ENCODE measurements at places on chromosomes 4 and X.

DNA sequence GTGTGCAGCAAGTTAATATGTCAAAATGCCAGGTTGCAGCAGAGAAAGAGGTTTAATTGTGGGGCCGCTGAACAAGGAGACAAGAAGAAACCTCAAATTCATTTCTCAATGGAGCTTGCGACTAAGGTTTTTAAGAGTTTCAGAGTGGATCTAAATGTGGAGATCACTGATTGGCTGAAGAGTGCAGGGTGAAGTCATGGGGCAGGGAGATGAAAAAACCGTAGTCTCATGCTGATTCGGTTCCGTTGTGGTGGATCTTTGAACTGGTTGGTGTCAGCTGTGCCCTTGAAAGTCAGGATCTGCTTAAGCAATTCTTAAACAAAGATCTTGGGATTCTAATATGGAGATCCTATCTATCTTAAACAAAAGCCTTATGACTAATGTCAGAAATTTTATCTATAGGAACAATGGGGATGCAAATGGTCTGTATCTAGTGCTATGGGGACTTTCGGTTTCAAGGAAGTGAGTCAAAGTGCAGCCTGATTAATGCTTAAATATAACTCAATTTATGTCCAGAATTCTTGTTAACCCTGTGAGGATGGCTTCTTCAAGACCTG lies 173.9 kb upstream of the CENPE start:
- no peak for DNase-seq

DNA sequence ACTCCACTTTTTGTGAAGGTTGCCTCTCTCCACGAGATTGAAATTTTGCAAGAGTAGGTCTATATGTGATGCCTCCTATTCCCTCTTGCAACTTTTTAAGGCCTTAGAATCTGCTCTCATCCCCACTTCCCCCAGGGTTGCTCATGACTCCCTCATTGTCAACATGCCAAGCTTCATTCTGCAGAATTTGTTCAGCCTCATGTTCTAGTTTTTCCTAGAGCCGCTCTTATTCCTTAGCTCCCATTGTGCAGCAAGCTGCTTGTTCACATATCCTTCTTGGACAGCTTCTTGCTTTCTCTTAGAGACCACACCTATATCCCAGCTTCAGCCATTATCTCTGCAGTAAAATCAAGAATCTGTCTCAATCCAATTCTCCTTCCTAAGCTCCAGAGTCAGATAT lies 82.4 kb downstream of the CNGA2 start:
- DNase-seq, result no peak

GRCh38 chr4:112853662-112854256 lies 195.7 kb upstream of the ANK2 start:
- no peak for DNase-seq

DNA sequence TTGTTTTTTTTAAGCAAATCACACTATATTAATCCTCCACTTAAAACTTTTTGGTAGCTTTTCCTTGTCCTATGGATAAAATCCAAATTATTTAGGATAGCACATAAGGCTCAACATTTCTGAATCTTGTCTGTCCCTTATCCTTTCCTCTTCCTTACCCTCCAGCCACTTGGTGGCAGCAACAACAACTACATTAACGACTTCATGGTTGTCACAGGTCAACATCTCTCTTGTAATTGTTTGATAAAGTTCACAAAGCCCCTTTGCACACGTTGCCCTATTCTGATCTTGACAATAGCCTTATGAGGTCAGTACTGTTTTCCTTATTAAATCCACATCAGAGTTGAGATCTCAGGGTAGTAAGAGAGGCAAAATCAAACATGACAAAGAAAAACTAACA lies 269.0 kb upstream of the PABPC4L start:
- no peak for DNase-seq

DNA sequence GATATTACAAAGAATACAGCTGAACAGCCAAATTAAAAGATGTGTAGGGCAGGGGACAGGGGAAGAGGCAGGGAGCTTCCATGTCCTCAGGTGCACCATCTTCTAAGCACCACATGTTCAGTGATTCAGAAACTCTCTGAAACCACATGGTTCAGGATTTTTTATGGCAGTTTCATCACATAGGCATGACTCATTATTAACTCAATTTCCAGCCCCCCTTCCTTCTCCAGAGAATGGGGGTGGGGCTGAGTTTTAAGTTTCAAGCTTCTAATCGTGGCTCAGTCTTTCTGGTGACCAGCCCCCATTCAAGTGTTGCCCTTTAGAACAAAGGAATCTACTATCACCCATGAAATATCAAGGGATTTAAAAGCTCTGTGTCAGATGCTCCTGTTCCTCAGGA lies 317.8 kb upstream of the GALNT7 start:
- no peak for DNase-seq

GRCh38 chrX:148501386-148502066 lies 1.1 kb downstream of the AFF2 start:
- peak; percentile 11 for DNase-seq

DNA sequence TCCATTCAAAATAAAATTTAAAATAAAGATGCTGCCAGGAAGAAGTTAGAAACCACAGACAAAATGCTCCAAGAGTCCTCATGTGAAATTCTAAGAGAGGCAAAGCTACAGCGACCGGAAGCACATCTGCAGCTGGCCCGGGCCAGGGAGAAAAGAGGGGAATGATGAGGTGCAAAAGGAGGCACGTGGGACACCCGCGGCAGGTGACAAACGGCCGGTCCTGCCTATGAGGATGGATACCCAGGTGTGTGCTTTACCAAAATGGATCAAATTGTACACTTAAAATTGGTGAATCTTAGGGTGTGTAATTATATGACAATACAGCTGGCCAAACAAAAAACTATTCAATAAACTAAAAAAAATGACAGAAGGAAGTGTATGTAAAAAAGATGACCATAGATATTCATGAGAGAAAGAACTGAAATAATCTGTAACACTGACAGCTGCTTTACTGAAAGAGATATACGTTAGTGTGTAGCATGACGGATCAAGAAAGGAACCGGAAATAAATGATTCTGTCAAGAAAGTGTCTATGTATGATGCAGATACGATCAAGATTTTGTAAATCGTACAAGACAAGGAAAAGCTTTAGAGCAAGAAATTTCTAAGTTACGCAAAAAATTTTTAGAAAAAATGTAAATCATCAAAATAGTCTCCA lies 29.5 kb downstream of the PPP2R3B start:
- no peak for DNase-seq

DNA sequence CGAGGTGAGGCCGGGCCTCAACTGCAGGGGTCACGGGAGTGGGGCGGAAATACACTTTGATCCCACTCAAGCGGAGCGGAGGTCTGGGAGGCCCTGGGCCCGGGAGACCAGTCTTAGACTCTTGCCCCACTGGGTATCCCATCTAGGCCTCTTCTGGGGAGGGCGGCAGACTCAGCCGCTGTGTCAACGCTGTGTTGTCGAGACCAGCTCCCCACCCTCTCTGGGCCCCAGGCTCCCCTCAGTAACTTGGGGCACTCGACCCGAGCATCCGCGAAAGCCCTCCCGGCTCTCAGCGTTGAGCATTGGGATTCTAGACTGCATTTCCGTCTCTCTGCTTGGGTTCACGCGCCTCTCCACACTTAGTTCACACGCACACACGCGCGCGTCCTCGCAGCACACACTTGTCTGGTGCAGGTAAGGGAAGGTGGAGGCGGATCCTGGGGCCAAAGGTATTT lies 1.7 kb downstream of the NKX3-2 start:
- DNase-seq, result no peak

GRCh38 chr4:83074086-83074704 lies 39.2 kb downstream of the COPS4 start:
- peak; percentile 37 for DNase-seq

DNA sequence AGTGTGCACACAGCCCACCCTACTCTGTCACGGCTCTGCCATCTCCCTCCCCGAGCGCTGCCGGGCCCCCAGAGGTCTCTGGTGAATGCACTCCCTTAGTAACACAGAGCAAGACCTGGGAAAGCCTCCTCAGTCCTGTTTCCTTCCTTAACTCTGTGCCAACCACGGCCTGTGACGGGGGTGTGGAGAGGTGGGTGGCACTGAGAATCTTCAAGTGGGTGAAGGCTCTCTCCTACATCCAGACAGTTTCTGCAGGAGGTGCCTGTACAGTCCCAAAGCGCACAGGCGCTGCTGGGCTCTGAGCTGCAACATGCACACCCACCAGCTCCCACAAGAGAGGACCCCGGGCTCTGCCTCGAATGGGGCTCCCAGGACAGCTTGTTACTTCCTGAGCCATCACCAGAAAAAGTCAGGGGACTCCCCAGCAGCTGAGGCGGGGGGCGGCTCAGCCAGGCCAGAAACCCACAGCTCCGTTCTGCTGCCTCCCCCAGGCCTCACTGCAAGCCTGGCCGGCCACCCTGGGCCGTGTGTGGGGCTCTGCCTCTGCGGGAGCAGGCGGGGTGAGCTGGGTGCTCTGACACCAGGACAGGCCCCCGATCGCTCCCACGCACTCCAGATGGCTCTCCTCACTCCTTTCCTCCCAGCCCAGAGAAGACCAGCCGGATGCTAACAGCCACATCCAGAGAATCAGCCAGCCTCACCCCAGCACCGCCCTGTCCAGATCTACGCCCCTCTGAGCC lies 29.7 kb downstream of the FAM53A start:
- no peak for DNase-seq

DNA sequence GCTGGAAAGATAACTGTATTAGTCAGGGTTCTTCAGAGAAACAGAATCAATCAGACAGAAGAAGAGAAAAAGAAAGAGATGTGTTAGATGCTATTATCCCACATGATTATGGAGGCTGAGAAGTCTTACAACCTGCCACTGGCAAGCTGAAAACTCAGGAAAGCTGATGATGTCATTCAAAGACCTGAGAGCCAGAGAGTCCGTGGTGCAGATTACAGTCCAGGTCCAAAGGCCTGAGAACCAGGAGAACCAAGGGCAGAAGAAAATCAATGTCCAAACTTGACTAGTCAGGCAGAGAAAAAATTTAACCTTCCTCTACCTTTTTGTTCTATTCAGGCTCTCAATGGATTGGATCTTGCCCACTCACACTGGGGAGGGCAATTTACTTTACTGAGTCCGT lies 172.5 kb downstream of the QDPR start:
- no peak for DNase-seq

- DNase-seq, result no peak
Measured at GRCh38 chr4:15344041-15344440, 83.8 kb upstream of the C1QTNF7 start.

Data from GM06990 (cell line).